ENCODE measurements at places on chromosomes 11 and 22.

DNA sequence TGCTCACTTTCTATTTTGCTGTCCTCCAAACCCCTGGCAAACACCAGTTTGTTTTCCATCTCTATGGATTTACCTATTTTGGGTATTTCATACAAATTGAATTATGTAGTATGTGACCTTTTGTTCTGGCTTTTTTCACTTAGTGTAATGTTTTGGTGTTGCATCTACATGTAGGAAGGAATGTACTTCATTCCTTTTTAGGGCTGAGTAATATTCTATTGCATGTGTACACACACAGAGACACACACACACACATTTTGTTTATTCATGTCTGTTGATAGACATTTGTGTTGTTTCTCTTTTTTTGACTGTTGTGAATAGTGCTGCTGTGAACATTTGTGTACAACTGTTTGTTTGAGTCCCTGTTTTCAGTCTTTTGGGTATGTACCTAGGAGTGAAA lies 90.4 kb downstream of the UVRAG start:
- no peak for DNase-seq

GRCh38 chr11:12508151-12508751 lies 130.9 kb downstream of the PARVA start:
- no peak for DNase-seq

DNA sequence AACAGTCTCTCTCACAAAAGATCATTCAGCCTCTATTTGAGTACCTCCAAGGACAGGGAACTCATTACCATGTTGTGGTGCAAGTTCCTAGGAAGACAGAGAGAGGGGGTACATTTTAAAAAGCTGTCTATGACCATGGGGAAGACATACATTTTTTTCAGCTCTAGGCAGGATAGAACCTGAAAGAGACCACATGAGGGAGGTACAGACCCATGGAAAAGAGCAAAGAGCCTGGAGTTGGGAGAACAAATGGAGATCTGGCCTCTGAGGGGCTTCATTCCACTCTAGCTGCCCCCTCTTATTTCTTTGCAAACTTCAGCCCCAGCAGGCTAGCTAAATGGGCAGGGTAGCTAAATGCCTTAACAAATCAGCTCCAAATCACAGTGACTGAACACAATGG lies 36.3 kb downstream of the KCNC1 start:
- DNase-seq, result no peak

- no peak for DNase-seq
Measured at GRCh38 chr11:128549256-128549944, 38.0 kb downstream of the ETS1 start.

DNA sequence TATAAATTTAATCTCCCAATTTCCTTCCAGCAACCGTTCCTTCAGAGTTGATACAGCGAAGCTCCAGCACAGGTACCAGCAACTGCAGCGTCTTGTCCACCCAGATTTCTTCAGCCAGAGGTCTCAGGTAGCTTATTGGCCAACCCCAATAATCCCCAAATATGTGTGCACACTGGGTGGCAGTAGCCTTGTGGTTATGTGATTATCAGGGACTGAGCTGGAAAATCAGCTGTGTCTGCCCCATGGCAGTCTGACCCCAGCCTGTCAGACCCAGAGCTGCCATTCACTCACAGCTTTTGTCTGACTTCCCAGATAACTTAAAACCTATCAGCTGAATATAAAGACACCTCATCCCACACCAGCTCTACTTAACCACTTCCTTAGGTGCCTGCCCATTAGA lies 2.0 kb downstream of the HSCB start:
- no peak for DNase-seq

GRCh38 chr22:35021161-35021560 lies 44.8 kb upstream of the ISX start:
- no peak for DNase-seq

DNA sequence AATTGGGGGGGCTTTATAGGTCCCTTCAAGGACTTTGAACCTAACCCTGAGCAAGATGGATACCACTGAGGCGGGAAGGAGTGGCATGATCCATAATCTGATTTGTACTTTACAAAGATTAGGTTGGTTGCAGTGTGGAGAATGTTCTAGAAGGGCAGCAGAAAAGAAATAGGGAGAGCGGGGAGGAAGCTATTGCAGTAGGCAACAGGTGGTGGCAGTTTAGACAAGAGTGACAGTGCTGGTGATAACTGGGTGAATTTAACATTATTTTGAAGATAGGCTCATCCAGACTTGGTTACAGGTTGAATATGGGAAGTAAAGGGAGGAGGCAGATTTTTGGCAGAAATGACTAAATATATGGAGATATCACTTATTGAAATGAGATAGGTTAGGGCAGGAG lies 179.9 kb upstream of the CADM1 start:
- no peak for DNase-seq

DNA sequence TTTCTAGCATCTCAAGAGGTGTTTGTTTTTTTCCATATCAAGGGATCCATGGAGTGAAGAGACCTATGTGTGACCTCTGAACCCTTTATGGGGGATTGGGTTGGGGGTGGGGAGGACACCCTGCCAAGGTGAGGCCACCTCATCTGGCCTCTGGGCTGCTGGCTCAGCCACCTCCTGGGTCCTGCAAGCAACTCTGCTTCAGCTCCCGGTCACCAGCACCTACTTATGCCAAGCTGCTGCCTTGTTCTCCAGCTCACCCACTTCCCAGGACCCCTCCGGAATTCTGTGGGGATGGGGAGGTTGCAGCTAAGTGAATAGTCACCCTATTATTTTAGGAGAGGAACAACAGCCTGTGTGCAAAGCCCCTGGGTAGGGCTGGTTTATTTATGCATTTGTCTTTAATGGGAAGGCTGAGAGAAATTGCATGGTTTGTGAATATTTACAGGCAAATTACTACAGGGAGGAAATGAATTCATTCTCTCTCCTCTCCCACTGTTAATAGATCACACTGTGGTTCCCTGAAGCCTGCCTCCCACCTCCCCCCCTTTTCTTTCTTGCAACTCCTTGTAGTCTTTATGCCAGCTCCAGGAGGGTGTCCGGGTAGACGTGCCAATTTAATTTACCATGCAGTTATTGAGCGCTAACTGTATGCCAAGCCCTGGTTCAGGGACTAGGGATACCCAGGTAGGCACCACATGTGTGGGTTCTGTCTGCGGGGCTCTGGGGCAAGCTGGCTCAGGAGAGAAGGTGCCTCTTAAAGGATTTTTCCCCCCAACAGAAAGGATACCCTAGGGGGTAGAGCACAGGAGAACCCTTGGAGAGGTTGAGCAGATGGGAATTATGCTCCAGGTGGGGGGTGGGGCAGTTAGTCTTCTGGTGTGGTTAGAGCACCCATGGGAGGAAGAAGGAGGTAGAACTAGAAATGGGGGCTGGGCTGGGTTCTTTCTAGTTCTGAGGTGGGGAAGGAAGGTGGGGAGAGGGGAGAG lies 50.7 kb downstream of the TSPAN18 start:
- no peak for DNase-seq

GRCh38 chr22:44691796-44692661 lies 10.0 kb upstream of the PRR5 start:
- DNase-seq, result no peak

DNA sequence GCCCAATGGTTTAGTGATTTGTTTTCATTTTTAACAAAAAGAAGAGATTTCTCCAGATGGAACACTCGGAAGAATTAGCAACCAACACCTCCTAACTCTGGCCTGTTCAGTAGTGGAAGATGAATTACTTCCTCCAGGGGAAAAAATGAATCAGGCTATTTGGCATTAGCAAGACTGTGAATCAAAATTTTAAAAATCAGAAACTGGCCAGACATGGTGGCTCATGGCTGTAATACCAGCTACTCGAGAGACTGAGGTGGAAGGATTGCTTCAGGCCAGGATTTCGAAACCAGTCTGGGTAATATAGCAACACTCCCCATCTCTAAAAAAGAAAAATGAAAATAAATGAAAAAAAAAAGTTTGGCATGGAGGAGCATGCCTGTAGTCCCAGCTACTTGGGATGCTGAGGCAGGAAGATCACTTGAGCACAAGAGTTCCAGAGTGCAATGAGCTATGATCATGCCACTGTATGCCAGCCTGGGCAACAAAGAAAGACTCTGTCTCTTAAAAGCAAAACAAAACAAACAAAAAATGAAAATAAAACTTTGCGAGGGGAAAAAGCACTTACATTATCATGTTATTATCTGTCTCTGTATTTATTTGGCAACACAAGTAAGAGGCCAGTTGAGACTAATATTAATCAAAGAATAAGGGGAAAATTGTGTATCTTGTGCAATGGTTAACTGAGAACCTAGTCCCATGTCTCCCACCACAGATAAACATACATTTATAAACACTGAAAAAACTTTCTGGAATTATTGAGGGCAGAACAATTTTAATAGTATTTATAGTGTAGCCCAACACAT lies 796.3 kb upstream of the ANO3 start:
- no peak for DNase-seq

- DNase-seq, result no peak
Measured at GRCh38 chr11:13880634-13881033, 81.9 kb upstream of the SPON1 start.

DNA sequence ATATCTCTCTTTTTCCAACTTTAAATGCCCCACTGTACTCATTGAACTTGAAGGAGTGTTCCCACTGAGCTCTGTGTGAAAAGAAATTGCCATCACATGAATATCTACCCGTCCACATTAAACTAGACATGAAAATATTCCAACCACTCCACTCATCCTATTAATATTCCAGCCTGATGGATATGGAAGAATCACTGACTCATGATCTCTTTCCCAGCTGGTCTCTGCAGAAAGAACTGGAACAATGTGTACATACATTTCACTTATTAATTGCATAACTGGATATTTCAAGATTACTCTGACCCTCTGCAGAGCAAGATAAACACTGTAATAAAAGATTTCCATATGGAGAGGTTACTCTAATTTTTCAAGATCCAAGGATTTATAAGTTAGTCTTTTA lies 711.1 kb upstream of the LRRC4C start:
- no peak for DNase-seq

- no peak for DNase-seq
Measured at GRCh38 chr11:76269247-76269646, 62.9 kb upstream of the WNT11 start.

DNA sequence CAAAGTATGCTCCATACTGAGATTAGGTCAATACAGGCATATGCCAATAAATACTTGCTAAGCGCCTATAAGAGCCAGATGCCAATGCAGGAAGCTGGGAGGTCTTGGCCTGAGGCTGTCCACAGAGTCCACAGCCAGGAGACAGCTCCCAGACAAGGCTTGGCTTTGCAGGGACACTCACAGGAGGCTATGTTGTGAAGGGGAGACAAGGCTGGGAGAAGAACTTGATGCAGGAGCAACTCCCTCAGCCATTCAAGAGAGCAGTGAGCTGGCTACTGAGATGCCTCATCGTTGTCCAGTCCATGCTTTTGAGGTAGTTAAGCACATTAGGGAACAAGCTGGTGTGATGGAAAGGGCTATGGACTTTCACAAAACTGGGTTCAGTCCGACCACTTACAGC lies 891.5 kb downstream of the TBC1D22A start:
- DNase-seq, result no peak
